ENCODE measurements at places on chromosomes 7 and 10. TPM values are rescaled to one million over a fixed set of nuclear protein-coding genes. Genes with fewer than 3 reads are reported as not detected.

DNA sequence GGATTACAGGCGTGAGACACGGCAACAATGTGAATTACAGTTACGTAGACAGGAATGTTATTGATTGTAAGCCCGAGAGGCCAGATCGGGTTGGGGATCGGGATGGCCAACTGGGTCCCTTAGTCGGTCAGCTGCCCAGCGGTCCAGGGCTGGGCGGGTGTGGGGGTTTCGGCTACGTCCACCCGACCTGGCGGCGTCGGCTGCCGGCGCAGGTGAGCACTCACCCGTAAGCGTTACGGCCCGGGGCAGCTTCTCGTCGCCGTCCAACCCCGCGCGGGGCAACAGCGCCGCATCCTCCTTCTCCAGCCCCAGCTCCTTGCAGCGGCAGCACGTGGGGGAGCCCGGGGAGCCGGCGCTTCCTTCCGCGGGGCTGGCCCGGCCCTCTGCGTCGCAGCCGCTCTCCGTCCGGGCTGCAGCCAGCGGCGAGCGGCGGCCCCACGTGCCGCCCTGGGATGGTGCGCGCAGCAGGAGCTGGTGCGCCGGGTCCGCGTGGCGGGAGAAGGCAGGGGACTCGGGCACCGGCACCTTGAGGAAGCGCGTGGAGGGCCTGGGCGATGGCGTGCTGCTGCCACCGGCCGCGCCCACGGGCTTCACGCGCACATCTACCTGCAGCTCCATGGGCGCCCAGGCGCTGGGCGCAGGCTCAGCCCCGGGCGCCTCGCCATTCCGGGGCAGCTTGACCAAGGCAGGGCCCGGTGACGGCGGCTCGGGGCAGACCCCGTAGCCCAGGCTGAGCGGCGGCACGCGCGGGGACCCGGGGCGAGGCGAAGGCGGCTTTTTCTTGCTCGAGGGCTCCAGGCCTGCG lies 609 bp downstream of the KLRG2 start:
- peaks cover 15% of the 10 kb centered on the region for H3K4me1 ChIP-seq
- H3K36me3 ChIP-seq, result no peaks in the 10 kb centered on the region
- no peak overlapping the region for H3K27ac ChIP-seq
- H3K4me3 ChIP-seq, result no peak overlapping the region
- DNase-seq, result no peak

GRCh38 chr7:157925383-157925875 lies 588.6 kb downstream of the DNAJB6 start:
- H3K36me3 ChIP-seq, result no peaks in the 10 kb centered on the region
- H3K27me3 ChIP-seq, result peaks cover 10% of the 10 kb centered on the region
- no peak overlapping the region for H3K27ac ChIP-seq
- H3K4me1 ChIP-seq, result no peaks in the 10 kb centered on the region
- H3K4me3 ChIP-seq, result no peak overlapping the region
- DNase-seq, result no peak

DNA sequence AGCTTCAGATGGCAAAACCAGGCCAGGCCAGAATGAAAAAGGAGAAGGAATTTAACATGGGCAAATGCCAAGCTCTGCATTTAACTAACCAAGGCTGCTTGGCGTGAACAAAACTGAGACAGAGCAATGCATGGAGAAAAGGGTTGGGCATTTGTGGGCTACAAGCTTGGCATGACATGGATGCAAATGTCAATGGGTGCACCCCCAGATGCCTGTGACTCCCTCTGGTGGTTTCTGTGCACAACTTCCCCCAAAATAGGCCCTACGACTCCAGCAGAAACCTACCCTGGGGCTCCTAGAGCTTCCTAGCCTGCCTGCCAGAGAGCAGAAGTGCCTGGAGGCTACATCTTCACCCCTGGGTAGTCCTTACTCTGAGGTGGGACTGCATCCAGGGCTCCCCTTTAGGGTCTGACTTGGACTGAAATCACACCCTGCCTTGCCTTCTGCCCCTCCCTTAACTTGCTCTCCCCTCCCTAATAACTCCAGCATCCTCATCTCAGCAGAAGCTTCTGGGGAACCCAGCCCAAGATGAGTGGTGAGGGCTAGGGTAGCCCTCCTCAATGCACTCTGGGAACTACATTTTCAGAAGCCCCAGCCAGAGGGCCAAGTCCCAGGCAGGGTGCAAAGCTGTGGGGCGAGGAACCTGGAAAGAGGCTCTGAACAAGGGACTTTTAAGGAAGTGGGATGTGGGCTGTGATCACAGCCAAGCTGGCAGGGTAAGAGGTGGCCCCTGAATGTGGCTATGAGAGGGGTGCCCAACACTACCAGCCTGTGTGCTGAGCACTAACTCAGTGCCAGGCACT lies 11.3 kb downstream of the GPRIN2 start:
- DNase-seq, result no peak
- H3K36me3 ChIP-seq, result no peaks in the 10 kb centered on the region
- peaks cover 5% of the 10 kb centered on the region for H3K4me1 ChIP-seq
- no peak overlapping the region for H3K4me3 ChIP-seq
- no peak overlapping the region for H3K27ac ChIP-seq

The LIPK gene
- total RNA-seq, result not detected

The PDZD7 gene
- total RNA-seq, result 0.32 TPM

DNA sequence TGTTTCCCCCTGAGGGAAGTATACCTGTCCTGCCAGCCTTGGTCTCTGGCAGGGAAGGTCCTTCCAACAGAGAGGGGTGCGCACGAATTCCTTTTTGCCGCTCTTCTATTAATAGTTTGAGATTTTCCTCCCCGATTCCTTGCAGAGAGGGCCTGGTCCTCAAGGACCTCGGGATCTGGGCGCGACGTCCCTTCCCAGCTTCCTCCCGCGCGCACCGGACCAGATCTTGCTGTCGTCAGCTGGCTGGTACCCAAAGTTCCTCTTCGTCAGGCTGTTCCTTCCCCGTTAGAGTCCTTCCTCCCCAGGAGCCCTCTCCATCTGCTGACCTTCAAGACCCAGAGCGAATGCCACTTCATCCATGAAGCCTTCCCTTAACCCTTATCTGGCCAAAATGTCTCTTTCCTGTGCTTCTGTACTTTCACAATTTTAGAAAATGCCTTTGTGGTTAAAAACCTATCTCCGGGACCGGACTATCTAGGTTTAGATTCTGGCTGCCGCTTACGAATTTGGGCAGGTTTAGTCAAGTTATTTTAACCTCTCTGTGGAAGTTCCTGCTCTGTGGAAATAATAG lies 851 bp upstream of the GOT1 start:
- H3K27me3 ChIP-seq, result no peaks in the 10 kb centered on the region
- peak overlapping the region; percentile 68 for H3K4me3 ChIP-seq
- peaks cover 9% of the 10 kb centered on the region for H3K36me3 ChIP-seq
- peaks cover 40% of the 10 kb centered on the region for H3K4me1 ChIP-seq

GRCh38 chr7:13724977-13725566 lies 264.4 kb downstream of the ETV1 start:
- H3K27ac ChIP-seq, result no peak overlapping the region
- H3K27me3 ChIP-seq, result no peaks in the 10 kb centered on the region

The TCTN3 gene
- total RNA-seq, result 10.2 TPM

DNA sequence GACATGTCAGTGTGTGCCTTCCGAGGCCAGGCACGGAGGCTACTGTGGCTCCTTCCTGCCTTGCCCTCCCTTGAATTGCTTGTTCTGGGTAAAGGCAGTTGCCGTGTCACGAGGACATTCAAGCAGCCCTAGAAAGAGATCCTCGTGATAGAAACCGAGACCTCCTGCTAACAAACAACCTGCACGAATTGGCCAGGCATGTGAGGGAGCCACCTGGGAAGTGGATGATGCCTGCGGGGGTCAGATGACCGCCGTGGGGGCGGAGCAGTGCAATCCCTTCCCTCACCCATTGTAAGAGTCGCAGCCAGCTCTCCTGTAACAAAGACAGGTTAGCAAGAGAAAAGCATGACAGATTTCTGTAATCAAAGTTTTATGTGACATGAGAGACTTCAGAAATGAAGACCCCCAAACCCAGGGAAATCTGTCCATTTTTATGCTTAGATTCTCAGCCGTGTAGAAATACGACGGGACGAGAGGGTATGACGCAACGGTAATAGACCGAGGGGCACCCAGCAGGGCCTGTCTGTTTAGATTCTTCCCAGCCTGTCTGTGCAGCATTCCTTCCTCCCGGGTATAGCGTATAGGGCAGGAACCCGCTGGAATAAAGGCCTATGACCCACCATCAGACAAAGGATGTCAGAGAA lies 241.7 kb downstream of the GATA3 start:
- no peak for DNase-seq
- no peak overlapping the region for H3K27ac ChIP-seq
- H3K4me1 ChIP-seq, result no peaks in the 10 kb centered on the region
- no peak overlapping the region for H3K4me3 ChIP-seq
- no peaks in the 10 kb centered on the region for H3K36me3 ChIP-seq

The SORBS1 gene
- total RNA-seq, result 1,177 TPM

DNA sequence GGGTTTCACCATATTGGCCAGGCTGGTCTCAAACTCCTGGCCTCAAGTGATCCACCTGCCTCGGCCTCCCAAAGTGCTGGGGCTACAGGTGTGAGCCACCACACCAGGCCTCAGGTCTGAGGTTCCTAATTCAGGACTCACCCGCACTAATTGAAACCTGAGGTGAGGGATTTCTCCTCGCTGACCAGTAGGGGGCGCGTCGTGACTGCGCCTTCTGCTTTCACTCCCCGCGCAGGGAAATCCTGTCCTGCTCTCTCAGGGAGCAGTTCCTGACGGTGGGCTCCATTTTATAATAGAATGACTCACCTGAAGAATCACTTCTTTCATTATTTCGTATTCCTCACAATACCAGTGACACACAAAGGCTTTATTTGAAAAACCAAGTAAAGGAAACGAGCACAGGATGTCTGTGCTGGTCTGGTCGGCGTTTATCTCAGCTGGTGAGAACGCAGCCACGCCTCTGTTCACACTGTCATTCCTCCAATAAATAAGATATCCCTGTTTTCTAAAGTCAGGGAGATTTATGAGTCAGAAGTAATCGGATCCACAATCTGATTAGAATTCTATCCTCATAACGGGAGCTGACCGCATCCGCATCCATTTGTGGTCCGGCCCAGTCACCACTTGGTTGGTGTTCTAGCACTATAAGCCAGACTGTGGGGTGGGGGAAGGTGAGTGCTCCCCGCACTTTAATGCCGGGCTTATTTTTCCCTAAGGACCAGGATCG lies 35.4 kb downstream of the BAG3 start:
- no peaks in the 10 kb centered on the region for H3K27me3 ChIP-seq
- H3K4me3 ChIP-seq, result peak overlapping the region; percentile 32
- no peaks in the 10 kb centered on the region for H3K36me3 ChIP-seq
- H3K4me1 ChIP-seq, result peaks cover 18% of the 10 kb centered on the region

DNA sequence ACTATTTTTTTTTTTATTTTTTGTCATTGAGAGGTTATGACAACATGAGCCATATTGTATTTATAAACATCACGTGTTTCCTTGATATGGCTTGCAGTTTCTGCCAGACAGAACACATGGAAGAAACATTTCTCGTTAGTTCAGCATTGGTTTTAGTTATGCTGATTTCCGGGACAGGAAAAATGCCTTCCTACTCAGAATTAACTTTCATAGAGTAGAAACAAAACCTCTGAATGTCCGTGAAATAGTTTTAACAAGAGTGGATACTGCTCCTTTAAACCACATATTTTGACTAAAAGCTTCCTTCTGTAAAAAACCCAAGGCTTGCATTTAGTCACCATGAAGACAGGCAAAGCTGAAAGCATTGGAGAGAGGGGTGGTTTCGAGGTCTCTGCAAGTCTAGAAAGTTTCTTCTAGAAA lies 240.4 kb downstream of the KIAA1217 start:
- peak overlapping the region; percentile 78 for H3K27ac ChIP-seq
- H3K4me3 ChIP-seq, result no peak overlapping the region
- no peak for DNase-seq
- peaks cover 42% of the 10 kb centered on the region for H3K4me1 ChIP-seq
- no peaks in the 10 kb centered on the region for H3K36me3 ChIP-seq

The ZNF746 gene
- total RNA-seq, result 6.2 TPM

DNA sequence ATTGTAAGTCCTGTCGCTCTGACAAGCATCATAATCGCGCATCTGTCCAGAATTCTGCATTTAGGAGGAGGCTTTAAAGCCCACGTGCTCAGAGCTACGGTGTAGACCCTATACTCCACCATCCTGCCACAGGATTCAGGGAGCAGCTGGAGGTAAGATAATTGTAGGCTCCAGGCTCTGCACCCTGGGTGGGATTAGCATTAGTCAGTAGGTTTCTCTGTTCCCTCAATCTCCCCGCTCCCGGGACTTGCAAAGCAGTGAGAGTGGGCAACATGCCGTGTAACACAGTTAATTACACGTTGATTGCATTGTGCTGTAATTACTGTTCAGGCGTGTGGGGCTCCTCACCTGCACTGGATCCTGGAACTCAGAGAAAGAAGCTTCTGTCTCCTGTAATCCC lies 89.3 kb upstream of the CUX1 start:
- no peaks in the 10 kb centered on the region for H3K36me3 ChIP-seq
- no peak overlapping the region for H3K4me3 ChIP-seq
- peaks cover under 1% of the 10 kb centered on the region for H3K4me1 ChIP-seq
- no peak overlapping the region for H3K27ac ChIP-seq

The KCND2 gene
- 0.17 TPM for total RNA-seq

DNA sequence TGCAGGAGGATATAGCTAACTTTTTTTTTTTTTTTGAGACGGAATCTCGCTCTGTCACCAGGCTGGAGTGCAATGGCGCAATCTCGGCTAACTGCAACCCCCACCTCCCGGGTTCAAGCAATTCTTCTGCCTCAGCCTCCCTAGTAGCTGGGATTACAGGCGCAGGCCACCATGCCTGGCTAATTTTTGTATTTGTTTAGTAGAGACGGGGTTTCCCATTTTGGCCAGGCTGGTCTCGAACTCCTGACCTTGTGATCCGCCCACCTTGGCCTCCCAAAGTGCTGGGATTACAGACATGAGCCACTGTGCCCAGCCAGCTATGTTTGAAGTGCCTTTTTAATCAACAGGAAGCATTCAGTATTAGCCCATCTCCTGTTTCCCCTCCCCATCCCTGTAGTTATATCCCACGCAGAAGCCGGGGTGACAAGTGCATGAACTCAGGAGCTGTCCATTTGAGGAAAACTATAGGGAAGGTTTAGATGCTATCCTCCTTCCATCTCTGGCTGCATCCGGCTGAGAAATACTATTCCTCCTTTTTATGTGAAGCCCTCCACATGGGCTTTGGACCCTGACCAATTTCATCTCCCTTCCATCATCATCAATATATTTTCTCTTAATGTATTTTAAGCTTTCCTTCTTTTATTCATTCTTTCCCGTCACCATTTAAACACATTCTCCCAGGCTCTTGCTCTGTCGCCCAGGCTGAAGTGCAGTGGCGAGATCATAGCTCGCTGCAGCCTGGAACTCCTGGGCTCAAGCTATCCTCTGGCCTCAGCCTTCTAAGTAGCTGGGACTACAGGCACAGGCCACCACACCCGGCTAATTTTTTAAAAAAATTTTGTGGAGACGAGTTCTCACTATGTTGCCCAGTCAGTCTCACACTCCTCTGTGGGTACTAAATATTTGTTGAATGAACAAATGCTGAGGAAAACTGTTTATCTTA lies 1.3 kb upstream of the POT1 start:
- peaks cover 10% of the 10 kb centered on the region for H3K36me3 ChIP-seq
- peaks cover 23% of the 10 kb centered on the region for H3K4me1 ChIP-seq
- H3K4me3 ChIP-seq, result no peak overlapping the region
- no peak overlapping the region for H3K27ac ChIP-seq
- no peaks in the 10 kb centered on the region for H3K27me3 ChIP-seq
- DNase-seq, result no peak

DNA sequence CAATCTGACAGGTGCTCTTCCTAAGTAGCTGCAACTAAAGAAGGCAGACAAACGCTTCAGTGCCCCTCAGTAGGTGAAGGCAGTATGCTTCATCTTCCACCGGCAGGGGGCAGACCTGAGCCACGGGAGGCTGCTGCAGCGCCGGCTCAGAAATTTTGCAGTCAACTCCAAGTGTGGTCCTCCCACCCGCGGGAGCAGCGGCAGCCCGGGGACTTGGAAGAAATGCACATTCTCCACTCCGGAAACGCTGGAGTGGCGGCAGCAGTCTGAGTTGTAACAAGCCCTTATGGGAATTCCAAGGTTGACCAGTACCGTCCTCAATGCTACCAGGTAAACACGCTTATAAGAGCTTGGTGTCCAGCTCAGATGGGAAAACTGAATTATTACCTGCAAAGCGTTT lies 3.4 kb downstream of the IGFBP3 start:
- no peaks in the 10 kb centered on the region for H3K27me3 ChIP-seq
- H3K27ac ChIP-seq, result no peak overlapping the region
- DNase-seq, result peak; percentile 84
- H3K36me3 ChIP-seq, result peaks cover 4% of the 10 kb centered on the region
